Neural crest cell (in vitro differentiated cells): ENCODE measurements at places on chromosomes 13 and 19. TPM values are rescaled to one million over a fixed set of nuclear protein-coding genes. Genes with fewer than 3 reads are reported as not detected.

The ZNF254 gene
- 36.8 and 37.6 TPM in 2 replicates for total RNA-seq

The CERS1 gene
- 27.7 and 29.8 TPM in 2 replicates for total RNA-seq

The ZNF793 gene
- total RNA-seq, result 17.7 and 18.1 TPM in 2 replicates

The EFNB2 gene
- total RNA-seq, result 79.4 and 83.1 TPM in 2 replicates

The TEKTIP1 gene
- total RNA-seq, result 1.1 and 2.0 TPM in 2 replicates

DNA sequence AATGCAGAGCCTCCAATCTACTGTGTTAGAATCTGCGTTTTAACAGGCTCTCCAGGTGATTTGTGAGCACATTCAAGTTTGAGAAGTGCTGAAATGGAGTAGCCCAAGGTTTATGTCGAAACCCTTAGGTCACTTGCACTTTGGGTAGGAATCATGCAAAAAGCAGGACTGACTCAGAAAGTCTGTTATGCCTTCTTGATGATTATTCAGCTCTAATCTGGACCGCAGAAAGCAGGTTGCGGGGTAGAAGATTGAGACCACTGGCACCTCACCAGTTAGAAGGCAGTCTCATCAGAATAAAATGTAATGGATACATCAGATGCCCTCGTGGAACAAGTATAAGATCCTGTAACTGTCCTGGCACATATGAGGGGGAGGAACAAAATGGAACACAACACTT lies 326.3 kb downstream of the DCLK1 start:
- DNase-seq, result no peak

- no peak for DNase-seq
These were observed 26.8 kb upstream of the MTIF3 start for GRCh38 chr13:27476943-27477703.

DNA sequence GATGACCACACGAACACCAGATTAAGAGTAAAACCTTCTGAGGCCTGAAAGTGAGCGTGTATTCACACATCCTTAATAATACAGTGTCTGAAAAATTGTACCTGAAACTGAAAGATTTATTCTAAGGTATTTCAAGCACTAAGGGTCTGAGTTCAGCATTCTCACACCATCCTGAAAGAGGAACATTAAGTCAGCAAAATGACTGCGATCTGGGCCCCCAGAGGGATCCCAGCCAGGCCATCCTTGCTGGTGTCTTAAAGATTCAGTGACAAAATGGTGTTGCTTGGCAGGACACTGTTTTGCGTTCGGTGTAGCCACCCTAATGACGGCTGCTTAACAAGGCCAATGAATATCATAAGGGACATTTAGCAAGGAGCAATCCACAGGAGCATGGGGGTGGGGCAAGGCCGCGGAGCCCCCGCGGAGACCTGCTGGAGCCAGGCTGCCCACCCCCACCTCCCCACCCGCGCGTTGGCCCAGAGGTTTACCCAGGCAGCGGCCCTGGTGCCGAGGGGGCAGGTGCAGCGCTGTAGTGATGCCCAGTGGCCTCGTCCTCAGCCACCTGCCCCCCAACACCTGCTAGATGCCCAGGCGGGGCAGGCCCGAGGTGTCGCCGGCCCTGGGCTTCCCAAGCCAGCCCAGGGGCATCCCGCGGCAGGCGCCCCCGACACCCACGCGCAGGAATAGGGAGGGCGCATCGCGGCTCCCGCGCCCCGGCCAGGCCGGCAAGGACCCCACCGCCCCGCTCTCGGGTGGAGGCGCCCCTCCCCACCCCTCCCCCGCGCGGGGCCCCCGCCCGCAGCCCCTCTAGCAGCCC lies 742 bp downstream of the NALCN start:
- DNase-seq, result no peak

GRCh38 chr13:48648446-48648845 lies 5.3 kb upstream of the CYSLTR2 start:
- no peak for DNase-seq

DNA sequence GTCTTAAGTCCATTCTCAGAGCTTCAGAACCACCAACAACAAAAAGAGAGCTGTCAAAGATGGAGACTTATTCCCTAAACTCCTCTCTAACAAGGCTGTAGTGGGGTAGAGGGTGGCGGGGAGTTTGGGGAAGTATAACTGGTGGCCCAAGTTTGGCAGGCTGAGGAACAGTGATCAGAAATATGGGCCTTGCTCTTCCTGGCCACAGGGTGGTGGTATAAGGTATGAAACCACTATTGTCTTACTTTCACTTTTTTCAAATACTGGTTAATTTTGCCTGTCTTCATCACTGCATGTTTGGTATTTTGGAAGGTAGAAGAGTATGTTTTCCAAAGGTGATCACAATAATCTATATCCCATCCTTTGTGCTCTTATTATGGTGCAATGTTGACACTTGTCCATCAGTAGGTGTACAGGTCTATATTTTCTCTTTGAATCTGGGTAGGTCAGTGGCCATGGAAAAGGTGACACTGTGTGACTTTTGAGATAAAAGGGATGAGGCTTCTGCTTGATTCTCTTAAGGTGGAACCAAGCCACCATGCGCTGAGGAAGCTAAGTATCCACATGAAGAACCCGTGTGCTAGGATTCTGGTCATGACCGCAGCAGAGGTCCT lies 23.2 kb upstream of the GPC5 start:
- DNase-seq, result no peak

DNA sequence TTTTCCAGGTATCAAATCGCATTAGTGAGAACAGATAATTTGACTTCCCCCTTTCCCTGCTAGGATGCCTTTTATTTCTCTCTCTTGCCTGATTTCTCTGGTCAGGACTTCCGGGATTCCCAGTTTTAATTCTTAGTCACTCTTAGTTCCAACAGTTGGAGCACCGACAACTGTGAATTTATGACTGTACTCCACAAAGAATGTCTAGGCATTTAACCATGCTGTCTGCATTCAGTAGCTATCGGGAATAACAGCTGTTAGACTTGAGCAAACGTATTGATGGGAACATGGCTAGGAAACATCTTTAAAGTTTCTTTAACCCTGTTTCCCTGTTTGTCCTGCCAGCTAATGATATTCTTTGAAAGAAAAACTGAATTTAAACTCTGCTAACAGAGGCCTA lies 14.1 kb upstream of the SPACA7 start:
- DNase-seq, result no peak

GRCh38 chr19:32676186-32676894 lies 692 bp downstream of the RGS9BP start:
- no peak for DNase-seq

DNA sequence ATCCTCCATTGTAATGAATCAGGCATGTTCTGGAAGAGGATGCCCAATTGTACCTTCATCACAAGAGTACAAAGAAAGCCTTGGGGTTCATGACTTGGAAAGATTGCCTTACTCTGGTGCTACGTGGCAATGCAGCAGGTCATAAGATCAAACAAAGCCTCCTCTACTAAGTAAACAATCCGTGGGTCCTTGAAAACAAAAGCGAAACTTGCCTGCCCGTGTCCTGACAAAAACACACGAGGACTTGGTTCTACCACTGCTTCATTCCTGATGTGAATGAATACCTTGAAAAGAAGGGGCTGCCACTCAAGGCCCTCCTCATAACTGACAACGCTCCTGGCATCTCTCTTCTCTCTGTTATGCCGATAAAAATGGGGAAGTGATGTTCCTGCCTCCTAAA lies 18.9 kb downstream of the ZNF563 start:
- DNase-seq, result no peak

- DNase-seq, result no peak
These were observed 1193.1 kb upstream of the MIR17HG start for GRCh38 chr13:90154311-90154960.

GRCh38 chr19:10812902-10813404 lies 23.1 kb downstream of the TMED1 start:
- DNase-seq, result no peak
